ENCODE measurements at places on chromosomes 6 and 20. TPM values are rescaled to one million over a fixed set of nuclear protein-coding genes. Genes with fewer than 3 reads are reported as not detected.

Gene L3MBTL3
- 3.2 TPM for total RNA-seq

Gene TP53INP2
- total RNA-seq, result 132 TPM

Gene LRRC1
- 2.7 TPM for total RNA-seq

Gene MLIP
- 397 TPM for total RNA-seq

Gene SLC22A7
- not detected for total RNA-seq

Gene VSX1
- total RNA-seq, result 0.33 TPM

Gene BPIFA1
- not detected for total RNA-seq

Gene ZNF311
- 0.36 TPM for total RNA-seq

Gene CLVS2
- 0.05 TPM for total RNA-seq

Gene MUC22
- total RNA-seq, result 0.08 TPM

Gene RNF217
- total RNA-seq, result 14.1 TPM

Gene RIMS1
- 0.93 TPM for total RNA-seq

Gene POPDC3
- 56.9 TPM for total RNA-seq

Measured in left ventricle myocardium inferior (tissue), 1 donor.